ENCODE measurements at places on chromosomes 11 and 22.

GRCh38 chr11:126084608-126084912 is 21.9 kb upstream of the CDON start:
- no peak for DNase-seq

GRCh38 chr11:15824060-15824459 is 532.3 kb downstream of the SOX6 start:
- DNase-seq = no peak

DNA sequence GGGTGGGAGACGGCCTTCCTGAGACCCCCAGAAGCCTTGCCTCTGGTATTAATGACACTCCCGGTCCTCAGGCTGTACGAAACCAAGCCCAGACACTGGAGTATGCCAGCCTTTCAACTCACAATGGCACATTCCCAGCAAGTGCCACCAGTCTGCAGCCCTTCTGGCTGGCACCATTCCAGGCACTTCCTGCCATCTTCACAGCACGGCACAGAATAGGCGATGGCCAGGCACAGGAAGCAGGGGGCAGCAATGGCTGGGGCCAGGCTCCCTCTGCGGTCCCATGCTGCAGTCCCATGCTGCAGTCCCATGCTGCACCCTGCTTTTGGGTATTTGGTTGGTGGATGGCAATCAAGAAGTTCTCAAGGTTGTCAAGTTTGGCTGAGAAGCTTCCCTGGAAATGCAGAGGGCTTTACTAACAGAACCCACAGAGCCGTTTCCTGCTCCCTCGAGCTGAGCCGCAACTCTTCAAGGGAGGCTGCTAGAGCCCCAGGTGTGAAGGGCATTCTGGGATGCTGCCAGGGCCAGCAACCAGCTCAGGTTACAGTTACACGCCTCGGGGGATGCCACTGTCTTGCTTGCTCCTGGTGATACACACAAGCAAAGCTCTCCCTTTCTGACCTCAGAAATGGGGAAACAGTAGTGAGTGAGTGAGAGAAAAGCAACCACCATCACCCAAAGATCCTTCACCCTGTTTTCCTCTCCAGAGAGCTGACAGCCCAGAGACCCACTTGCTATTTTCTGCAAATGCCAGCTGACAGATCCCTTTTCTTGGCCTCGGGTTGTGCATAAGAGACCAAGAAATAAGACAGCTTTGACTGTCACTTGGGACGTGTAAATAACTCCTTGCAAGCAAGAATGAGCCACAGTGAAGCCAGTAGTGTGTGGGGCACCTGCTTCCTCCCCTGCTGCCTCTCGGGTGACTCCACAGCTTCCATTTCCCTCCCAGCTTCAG is 23.9 kb downstream of the LRFN4 start:
- no peak for DNase-seq

DNA sequence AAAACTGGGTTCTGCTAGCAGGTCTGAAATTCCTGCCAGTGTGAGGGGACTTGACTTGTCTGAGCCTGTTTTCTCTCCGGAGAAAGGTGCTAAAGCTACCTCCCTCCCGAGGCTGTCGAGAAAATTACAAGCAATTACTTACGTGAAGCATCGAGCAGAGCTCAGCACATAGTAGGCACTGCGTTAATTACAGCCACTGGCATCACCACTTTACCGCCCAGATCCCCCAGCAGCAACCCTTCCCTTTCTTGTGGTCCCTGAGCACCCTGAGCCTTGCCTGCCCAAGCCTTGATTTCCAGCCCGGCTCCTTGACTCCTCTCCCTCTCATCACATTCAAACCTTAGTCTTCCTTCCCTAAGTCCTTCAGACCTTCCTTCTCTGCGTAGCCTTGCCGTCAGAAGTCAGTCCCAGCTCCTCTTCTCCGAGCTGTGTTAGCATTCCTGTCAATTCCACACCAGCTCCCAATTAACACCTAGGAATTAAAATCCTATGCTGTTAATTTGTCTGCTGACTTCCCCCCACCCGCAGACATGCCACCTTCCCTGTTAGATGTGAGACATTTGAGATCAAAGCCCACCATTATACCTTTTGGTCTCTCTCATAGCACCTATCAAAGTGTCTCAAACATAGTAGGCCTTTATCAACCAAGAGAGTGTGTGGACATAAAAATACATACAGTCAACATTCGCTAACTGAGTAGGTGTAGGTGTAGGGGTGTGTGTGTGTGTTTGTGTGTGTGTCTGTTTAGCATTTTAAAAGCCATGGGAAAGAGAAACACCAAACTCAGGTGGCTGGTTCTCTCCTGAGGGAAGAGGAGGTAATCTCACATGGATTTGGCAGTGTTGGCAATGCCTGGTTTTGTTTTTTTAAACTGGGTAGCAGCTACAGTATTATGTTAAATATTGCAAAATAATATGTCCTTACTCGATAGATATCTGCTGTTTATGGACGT is 2.8 kb upstream of the KCNJ5 start:
- no peak for DNase-seq

DNA sequence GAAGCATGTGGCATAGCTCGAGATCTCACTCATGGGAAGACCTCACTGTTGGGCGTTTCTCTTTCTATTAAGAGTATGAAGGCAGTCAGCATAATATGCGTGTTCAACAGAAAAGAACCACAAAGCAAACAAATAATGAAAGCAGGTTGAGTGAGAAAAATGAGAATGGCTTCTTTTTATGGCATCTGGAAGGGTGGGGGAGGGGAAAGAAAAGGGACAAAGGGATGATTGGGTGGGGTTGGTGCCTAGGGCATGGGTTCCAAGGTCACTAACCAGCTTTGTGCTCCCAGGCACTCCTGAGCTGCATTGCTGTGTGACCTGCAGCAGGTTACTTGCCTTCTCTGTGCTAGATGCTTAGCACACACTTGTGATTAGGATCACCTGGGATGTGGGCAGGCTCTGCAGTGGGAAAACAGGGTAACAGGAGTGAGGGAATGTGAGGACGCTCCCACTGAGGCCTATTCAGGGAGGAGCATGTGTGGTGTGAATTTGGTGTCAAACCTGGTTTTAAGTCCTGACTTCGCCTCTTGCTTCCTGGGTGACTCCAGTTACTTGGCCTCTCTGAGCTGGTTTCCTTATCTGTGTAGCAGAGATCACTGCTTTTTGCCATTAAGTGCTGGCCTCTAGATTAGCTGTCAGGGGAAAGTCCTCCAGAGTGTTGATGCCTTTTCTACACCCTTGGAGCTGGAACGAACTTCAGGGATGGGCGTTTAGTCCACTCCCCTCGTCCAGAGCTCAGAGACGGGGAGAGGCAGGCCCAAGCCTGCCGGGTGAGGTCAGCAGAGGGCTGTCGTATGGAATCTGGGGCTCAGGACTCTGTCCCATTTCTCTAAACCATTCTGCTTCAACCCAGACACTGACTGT is 74.8 kb downstream of the KIAA1671 start:
- no peak for DNase-seq

DNA sequence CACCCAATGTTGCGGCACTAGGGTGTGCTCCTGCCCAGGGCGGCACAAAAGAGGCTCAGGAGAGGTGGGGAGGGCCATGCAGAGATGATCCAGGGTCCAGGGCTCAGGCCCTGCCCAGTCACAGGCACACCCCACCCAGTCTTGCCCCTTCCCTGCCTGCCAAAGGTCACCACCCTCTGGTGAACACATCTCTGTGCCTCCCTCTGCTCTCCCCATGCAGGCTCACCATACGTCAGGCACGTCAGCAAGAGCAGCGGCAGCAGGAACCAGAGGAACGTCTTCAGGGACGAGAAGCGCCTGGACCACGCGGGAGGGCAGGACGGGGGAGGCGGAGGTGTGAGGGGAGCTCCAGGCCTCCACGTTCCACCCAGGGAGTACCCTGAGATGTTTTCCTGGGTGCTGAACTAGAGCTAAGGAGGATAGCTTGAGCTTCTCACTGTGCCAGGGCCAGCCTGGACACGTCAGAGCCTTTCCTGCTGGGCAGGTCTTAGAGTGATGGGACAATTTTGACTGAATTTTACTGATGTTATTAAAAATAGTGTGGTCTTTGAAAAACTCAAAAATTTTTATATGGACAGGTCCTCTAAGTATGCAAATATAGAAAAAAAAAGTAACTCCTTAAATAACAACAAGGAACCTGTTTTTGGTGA is 7.2 kb downstream of the SUN2 start:
- DNase-seq = no peak

DNA sequence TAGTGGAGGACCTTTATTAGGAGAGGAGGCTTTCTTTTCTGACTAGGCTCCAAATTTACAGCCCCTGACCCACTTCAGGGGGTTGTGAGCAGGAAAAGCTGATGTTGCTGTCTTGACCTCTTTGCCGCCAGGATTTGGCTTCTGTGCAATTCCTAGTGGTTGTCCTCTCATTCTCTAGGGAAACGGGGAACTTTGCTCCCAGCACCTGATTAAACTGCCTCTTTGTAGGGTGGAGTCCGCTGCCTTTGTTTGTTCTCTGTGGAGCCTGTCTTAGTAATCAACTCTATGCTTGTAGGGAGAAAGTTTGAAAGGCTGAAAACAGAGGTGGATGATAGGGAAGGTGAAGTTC is 16.3 kb downstream of the CTNND1 start:
- no peak for DNase-seq

- DNase-seq = no peak
Measured at GRCh38 chr11:88447281-88447680, 109.7 kb upstream of the CTSC start.

DNA sequence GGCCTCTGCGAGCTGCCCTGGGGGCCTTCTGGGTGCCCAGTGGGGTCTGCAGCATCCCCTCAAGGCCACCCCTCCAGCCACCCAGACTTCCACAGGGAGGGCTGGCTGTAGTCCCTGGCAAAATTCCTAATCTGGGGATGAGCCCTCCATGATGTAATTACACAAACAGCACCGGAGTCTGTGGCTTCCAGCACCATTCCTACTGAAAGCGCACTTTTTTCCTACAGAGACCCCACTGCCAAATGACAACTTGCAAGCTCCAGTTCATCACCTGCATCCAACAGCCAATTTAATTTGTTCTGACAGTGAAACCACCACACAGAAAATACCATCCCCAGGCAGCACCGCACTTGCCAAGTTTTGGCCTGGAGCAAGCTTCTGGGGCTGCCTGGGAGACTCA is 70.4 kb downstream of the TRMU start:
- no peak for DNase-seq

GRCh38 chr11:27361649-27362431 is 1.2 kb downstream of the CCDC34 start:
- no peak for DNase-seq

- DNase-seq = no peak
Measured at GRCh38 chr11:112884012-112884767, 77.0 kb upstream of the NCAM1 start.

GRCh38 chr11:17905477-17905876 is 107.4 kb downstream of the SERGEF start:
- no peak for DNase-seq

GRCh38 chr11:58685973-58686722 is 45.6 kb downstream of the GLYAT start:
- no peak for DNase-seq

- no peak for DNase-seq
Measured at GRCh38 chr11:128496249-128496648, 91.1 kb downstream of the ETS1 start.

DNA sequence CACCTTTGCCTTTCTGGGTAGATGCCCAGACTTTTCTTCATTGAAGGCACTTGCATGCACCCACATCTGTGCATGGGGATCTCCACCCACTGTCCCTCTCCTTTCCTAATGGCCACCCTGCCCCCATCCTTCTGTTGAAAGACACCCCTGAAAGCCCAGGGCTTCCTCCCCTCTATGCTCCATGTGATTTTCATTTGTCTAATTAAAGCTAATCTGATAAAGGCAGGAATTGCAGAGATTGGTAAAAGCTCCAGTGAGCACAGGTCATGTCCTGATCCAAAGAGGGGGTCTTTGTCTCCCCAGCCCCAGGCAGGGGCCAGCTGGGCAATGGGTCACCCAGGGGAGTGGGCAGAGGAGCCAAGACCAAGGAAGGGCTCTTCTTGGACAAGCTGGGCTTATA is 107.6 kb upstream of the CD82 start:
- no peak for DNase-seq

DNA sequence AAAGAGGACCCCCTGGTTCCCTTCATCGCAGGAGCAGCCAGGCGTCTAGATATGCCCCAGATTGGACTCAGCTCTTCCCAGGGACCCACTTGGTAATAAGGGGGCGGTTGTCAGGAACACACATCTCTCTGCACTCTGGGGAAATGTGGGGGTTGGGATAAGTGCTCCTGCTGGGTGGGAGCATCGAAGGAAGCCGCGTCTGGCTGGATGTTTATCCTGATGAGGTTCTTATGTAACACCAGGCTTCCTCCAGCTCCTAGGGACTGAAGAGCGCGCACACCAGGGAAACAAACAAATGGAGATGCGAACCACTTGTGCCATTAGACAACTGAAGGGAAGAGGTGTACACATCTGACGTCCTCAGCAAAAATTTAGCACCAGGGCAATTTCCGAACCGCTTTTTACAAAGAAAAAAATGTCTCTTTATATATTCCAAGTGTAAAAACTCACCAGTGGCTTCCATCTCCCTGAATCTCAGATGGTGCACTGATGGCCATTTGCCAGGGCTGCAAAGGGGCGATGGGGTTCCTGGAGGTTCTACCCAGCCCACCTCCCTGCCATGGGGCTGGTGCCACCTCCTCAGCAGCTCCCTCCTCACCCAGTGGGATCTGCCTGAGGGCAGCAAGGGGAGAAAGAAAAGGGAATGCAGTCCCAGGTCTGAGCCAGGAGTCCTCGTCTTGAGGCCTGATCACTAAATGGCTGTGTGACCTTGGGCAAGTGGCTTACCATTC is 89.4 kb downstream of the PKNOX2 start:
- DNase-seq = no peak

DNA sequence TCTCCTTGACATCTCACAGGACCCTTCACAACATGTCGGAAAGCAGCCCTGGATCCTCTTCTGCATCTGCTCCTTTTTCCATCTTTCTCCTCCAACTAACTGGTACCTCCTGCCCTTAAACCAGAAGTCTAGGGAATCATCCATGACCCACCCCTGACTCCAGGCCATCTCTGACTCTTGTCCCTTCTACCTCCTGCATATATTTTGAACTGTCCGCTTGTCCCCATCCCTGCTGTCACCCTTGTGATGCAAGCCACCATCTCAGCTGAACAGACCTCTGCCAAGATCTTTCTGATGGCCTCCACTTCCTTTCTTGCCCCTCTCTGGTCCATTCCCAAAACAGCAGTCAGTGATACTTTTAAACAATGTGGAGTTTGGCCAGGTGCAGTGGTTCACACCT is 7.0 kb downstream of the RIBC2 start:
- DNase-seq = no peak

- DNase-seq = no peak
Measured at GRCh38 chr11:6319001-6319703, 1.1 kb downstream of the CAVIN3 start.

GRCh38 chr11:92627615-92628256 is 341.7 kb upstream of the MTNR1B start:
- DNase-seq = no peak
